NCI-H446 treated with DMSO at 0.1 percent for 48 hours (cell line): ENCODE measurements at places on chromosomes 16 and 17.

GRCh38 chr16:81987706-81988105 lies 23.6 kb downstream of the SDR42E1 start:
- no peak for DNase-seq

DNA sequence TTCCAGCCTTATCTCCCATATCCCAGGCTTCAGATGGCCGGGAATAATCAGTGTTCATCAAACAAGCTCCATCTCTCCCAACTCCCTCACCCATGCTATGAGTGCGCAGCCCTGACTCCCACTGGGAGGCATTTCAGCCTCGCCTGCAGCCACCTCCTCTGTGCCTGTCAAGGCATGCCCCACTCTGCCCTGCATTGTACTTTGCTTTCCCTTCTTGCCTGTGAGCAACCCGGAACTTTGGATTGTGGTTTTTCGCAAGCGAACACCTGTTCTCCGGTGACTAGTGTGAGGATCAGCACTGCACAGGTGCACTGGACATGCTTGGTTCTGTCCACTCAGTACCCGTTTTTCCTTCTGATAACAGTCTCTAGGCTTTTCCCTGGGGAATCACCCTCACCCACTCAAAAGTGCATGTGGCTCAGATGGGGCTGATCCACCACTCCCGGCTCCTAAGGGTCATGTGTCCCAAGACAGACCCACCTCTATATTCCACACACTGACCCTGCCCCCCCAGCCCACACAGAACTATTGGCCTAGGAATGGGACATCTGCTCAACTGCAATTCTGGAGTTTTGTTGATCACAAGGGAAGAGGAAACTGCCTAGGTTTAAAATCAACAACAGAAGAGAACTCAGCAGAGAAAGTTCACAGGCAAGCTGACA lies 9.1 kb downstream of the CHST6 start:
- no peak for DNase-seq

GRCh38 chr17:61088556-61088955 lies 311.1 kb upstream of the TBX2 start:
- no peak for DNase-seq

DNA sequence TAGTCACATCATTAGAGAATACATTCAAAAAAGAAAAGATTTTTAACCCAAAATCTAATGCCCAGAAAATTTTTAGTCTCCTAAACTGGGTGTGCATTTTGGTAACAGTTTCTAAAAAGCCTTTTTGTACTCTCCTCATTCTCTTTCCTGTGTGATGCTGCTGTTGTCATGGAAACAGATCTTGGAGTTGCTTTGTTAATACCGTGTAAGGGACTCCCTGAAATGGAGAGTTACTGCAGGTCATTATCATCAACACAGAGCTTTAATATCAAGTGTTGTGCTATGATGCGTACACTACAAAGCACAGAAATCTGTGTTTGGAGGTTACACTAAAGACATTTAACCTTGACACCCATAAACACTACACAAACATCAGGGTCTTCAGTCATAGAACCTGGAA lies 216.3 kb downstream of the PRKCA start:
- DNase-seq = no peak

- DNase-seq = no peak
Measured at GRCh38 chr16:89576153-89577054, 846 bp downstream of the CPNE7 start.
